Stimulated activated naive CD8-positive, alpha-beta T cell treated with anti-CD3 and anti-CD28 coated beads, Interleukin-15, Interleukin-2, amounts not matched to agents 100 U/mL and 50 U/mL, for 24 hours (primary cell): ENCODE measurements at places on chromosomes 16 and 17.

- DNase-seq, result peak; percentile 88
These were observed 338 bp upstream of the RPL19 start for GRCh38 chr17:39199820-39200069.

- DNase-seq, result no peak
These were observed 617.0 kb upstream of the CDH5 start for GRCh38 chr16:65749506-65749905.

- no peak for DNase-seq
These were observed 25.9 kb upstream of the TNFRSF13B start for GRCh38 chr17:16997514-16998429.

DNA sequence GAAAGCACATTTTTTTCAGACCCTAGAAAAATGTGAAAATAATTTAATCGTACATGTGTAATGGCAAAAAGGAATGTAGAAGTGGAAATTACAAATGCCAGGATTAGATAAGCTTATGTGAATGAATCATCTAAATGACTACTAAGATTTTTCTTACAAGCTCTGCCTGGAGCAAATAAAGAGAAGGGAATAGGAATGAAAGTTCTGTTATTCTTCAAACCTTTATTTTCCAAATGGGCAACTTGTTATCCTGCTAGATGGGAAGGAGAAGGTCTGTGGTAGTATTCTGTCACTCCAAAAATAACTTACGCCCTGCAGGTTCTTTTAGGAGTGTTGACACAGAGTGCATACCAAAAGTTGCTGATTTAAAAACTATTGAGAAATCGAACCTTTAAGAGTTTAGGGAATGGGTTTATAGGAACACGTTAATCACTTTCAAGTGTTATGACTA is 9.7 kb downstream of the CTCF start:
- DNase-seq, result no peak

GRCh38 chr17:57739402-57740234 is 5.5 kb downstream of the CCDC182 start:
- DNase-seq, result no peak

DNA sequence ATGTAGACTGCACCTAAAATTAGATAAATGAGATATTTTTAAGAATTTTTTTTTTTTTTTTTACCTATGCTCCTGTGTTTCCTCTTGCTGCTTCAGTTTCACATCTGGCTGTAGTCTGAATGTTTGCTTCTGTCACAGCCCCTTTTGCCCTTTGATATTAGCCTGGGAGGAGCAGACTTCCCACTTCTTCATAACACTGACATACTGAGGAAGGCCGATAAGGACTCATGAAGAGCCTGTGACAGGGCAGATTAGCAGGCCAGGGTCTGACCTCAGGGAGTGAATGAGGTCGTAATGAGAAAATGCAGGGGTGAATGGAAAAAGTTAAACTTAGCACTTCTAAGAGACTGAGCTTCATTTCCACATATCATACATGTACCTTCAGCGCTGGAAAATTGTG is at the start of gene SLFN14:
Gene SLFN14, minus strand, starts transcription at position 117 of the 400 bp plus-strand sequence. CDS start 2,757 bp downstream, outside the sequence.
- no peak for DNase-seq

- DNase-seq, result no peak
These were observed 248.9 kb upstream of the MON1B start for GRCh38 chr16:76942089-76942488.

DNA sequence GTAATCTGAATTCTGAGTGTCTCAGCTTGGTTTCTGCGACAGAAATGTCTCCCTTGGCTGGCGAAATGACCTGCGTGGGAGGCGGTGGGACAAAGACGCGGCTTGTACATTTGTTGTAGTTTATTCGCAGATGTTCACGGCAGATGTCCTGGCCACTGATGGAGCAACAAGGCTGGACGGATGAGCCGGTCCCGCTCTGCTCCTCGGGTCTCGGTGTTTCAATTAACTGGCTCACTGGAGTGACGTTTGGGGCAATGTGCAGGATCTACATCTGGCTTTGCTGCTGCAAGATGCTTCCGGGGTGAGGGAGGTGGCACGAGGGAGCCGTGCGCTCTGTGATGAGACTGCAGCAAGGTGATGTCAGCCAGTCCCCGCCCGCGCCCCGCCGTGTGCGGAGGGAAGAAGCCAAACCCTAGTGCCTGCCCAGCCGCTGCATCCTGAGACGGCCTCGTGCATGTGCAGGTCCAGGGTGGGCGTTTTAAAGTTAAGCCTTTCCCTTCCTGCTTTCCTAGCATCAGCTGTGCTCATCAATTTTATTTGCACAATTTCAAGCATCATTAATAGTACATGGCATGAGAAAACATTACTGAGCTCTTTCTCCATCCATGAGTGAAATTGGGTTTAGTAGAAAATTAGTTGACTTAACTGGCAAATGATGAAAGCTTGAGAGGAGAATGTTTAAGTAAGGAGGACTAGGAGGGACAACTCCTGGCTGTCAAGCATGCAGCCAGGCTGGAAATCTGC is 44.4 kb downstream of the MGAT5B start:
- DNase-seq, result no peak

GRCh38 chr17:18949566-18949965 is 2.4 kb upstream of the SLC5A10 start:
- no peak for DNase-seq

- no peak for DNase-seq
These were observed 1.1 kb upstream of the DOC2A start for GRCh38 chr16:30011714-30012504.

DNA sequence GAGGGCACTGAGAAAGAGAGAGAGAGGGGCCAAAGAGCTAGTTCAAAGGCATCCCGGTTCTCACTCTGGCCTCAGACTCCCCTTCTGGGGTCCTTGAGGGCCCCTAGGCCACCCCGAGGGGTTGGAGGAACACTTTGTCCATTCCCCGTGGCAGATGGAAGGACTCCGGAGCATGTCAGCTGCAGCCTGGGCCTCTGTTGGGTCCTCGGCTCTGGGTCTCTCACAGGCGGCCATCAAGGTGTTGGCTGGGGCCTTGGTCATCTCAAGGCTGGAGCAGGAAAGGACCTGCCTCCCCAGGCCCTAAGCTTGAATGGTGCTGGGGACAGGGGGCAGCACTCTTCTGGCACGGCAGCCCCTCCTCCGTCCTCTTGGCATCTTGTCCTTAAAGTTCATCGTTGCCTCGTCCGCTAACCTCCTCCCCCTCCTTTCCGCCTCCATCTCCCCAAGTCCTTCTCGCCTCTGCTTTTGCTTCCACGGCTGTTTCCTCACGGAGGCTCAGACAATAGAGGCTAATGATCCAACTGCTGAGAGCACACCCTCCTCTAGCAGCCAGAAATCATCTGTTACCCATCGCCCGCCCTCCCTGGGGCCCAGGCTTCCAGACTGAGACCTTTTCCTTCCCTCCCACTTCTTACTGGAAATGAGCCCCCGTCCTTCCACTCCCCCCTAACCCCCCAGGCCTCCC is 23.3 kb downstream of the CCR7 start:
- DNase-seq, result no peak

GRCh38 chr17:9647014-9647413 is 1.7 kb downstream of the USP43 start:
- no peak for DNase-seq

- no peak for DNase-seq
These were observed 196.0 kb downstream of the RAB11FIP4 start for GRCh38 chr17:31587462-31587861.

GRCh38 chr17:356671-357434 is 4.2 kb upstream of the RPH3AL start:
- no peak for DNase-seq

DNA sequence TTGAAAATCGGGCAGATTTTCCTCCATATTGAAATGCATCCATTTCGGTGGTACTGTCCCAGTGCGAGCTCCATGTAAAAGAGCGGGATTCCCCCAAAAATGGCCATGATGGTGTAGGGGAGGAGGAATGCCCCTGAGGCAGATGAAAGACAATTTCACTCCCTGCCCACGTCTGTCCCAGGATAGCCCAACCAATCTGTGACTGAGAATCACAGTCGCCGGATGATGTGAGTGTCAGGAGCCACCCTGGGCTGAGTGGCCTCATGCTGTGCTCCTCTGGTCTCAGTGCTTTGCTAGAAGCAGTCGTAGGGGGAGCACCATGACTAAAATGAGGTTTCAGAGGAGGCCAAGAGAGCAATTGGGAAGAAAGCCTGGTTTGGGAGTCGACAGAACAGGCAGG is 16.7 kb downstream of the SLC6A4 start:
- DNase-seq, result no peak

DNA sequence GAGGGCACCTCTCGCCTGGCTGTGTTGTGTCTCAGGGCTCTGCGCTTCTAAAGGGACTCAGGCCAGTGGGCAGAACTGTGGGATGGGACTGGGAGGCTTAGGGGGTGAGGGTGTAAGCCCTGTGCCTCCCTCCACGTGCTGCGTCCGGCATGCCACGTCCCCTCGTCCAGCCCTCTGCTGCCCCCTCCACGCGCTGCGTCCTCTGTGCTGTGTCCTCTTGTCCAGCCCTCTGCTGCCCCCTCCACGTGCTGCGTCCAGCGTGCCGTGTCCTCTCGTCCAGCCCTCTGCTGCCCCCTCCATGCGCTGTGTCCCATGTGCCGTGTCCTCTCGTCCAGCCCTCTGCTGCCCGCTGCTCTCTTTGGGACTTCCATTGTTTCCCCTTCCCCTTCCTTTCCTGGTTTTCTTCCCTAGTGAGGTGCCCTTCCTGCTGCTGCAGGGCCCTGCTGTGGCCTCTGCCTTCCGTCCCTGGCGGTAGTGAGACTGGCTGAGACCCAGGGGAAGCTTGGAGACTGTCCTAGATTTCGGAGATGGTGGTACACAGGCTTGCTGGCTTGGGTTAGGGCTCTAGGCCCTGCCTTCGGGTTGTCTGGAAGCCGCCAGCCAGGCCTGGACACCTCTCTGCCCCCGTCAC is 6.4 kb upstream of the ZNF750 start:
- no peak for DNase-seq

DNA sequence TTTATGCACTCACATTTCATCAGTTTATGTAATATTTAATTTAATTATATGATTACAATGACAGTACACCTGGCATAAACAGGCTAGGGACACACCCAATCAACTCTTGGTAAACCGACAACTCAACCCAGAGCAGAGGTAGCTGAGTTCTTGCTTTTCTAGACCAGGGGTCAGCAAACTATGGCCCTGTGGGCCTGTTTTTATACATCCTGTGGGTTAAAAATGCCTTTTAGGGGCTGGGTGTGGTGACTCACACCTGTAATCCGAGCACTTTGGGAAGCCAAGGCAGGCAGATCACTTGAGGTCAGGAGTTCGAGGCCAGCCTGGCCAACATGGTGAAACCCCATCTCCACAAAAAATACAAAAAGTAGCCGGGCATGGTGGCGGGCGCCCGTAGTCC is 99.2 kb upstream of the TMEM97 start:
- no peak for DNase-seq

DNA sequence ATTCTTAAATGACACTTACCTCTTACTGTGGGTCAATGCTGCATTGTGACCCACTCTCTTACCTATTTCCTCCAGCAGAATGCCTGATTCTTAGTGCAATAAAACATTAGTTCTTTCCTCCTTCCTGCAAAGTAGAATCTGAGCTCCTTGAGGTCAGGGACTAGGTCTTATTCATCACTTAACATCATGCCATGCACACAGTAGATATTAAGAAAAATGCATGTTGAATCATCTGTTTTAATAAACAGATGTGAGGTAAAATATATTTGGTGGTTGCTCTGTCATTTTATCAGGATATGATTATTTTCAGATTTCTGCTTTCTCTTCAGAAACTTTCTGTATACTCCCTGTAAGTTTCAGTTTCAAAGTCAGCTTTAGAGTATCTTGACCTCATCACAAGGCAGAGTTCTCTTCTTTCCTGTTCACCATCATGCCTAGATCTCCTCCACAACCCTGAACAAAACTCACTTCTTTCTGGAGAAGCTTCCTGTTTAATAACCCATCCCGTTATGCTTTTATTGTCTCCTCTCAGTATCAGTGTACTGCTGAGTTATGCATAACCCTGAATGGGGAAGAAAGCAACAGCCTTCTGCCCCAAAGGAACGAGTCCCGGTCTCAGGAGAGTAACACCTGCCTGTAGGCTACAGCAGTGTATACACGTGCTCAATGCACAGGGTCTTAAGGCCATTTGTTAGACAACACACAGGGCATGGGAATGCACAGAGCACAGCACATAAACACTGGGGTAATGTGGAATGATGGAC is 30.3 kb upstream of the SUPT4H1 start:
- no peak for DNase-seq

DNA sequence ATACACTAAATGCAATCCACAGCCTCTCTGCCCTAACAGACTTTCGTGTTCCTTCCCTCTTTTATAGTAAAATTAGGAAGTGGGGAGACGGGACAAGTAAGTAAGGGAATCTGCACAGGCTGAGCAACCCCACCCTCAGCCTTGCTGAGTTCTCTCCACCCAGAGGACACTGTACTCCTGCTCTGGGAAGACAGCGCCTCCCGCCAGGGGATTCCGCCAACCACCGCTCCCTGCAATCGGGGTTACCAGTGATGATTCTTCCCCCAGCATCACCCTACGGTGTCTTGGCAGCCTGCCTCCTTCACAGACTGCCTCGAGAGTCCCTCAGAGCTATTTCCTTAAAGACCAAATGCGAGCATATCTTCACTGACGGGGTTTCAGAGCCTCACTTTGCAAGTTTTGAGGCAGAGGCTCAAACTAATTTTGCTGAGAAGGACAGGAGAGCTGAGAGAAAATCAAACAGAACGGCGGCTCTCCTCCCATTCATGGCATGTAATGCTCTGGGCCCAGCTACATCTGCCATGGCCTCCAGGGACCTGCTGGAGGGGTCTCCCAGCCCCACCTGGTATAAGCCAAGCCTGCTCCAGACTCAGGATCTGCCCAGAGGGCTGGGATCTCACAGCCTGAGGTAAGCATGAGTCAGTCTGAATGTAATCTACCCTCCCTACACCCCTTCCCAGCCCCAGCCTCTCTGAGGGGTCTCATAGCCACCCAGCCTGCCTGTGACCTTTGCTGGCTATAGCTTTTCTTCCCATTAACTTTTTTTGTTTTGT is 22.7 kb upstream of the ASGR2 start:
- no peak for DNase-seq

- no peak for DNase-seq
These were observed 1.9 kb downstream of the CMC2 start for GRCh38 chr16:81004646-81005353.

GRCh38 chr17:40936976-40937375 is 470 bp downstream of the KRT23 start:
- DNase-seq, result no peak

DNA sequence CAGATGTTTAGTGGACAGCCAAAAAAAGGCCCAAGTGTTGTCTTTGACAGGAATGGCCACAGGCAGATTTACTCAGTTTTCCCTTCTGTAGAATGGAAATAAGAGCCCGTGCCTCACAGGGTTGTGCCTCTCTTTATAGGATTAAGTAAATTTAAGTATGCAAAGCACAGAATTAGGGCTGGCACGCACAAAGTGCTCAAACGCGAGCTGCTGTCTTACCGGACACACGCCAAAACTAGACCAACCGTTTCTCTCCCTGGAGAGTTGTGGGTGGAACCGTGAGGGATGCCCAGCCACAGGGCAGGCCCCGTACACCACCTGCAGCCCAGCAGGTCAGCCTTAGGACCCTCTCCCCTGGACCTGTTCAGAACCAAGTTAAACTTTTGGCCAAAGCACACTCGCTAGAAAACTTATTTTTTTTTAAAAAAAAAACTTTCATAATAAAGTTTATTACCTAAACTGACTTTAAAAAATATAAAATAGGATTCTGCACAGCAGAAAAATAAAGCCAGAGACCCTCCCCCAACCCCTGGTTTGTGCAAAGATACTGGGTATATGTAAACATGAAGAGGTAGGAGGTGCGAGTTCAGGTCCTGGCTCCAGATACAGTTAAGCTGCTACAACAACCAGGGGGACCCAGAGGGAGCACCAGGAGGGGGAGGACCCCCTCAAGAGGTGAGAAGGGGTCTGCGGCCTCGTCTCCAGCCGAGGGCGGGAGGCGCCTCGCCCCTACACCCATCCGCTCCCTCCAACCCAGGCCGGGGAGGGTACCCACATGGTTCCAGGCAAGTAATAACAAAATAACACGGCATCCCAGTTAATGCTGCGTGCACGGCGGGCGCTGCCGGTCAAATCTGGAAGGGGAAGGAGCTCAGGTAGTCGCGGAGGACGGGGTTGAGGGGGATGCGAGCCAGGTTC is 1.8 kb downstream of the SOCS1 start:
- DNase-seq, result no peak
